ENCODE measurements at places on chromosomes 12 and 14.

- DNase-seq: no peak
Measured at GRCh38 chr12:80195074-80195726, 95.9 kb downstream of the OTOGL start.

DNA sequence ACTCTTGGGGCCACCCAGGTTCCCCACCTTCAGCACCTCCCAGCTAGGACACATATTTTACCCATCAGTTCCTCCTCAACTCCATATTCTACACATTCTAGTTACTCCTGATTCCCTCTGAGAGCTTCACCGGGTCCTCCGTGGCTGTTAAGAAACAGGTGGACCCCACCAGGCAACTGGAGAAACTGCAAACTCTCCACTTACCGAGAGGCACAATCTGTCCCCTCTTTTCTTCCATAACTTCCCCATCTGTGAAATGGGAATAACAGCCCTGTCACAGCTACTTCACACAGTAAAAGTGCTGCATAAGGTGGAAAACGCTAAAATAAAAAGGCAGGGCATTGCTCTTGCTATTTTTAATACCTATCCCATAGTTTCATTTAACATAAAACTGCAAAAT, 1.5 kb downstream of the SLC7A8 start:
- no peak for DNase-seq

- DNase-seq: no peak
Measured at GRCh38 chr12:41467591-41468325, 279.6 kb downstream of the PDZRN4 start.

DNA sequence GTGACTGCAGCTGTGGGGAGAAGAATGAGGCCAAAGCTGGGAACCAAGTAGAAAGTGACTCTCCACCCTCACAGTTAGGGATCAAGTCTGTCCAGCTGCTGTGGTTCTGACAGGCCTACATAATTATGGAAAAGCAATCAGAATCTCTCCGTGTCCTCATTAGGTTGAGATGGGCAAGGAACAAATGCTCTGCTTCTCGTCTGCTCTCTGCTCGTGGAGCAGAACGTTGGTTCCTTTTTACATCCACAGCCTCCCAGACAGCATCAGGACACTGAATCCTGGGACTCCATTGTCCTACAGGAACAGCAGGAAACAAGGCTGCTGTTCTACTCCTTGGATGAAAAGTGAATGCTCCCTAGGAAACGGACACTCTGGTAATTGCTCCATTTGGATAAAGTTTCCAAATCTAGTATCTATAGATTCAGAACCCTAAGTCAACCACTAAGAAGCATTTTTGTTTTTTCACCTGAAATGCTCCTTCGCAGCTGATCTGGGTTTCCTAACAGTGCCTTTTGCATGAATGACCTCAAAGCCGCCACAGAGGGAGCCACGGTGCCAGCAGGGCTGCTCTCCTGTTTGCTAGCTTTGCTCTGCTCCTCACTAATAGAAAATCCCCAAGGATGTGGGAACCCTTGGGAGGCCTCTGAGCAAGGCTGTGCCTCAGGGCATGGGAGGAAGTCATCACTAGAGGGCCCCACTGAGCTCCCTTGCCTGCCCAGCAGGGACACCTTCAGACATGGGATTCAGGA, 102.0 kb downstream of the EGLN3 start:
- no peak for DNase-seq

DNA sequence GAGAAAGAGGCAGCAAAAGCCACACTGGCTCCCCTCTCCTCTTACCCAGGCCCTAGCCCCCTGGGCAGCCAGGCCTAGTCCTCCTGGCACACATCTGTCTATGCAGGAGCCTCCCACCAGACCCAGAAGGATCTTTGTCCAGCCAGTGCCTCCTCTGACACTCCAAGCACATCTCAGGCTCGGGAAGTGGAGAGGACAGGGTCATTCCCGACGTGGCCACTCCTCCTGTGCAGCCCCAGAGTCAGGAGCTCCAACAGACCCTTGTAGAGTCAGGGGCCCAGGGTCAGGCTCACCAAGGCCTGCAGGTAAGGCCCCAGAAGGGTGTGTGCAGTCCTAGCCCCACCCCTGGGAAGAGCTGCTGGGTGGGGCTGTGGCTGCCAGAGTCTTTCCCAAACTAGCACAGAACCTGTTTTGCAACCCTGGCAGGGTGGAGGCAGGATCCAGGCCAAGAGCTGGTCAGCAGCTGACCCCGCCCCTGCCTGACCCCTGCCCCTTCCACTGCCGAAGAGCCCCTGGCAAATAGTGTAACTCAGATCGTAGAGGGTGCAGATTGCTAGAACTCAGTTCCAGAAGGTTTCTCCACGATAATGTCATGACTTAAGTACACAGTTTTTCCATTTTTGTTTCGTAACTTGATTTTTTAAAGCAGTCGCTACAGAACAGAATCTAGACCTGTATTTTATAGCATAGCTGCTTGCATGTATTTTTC, 26.6 kb upstream of the PNMA1 start:
- DNase-seq: no peak

DNA sequence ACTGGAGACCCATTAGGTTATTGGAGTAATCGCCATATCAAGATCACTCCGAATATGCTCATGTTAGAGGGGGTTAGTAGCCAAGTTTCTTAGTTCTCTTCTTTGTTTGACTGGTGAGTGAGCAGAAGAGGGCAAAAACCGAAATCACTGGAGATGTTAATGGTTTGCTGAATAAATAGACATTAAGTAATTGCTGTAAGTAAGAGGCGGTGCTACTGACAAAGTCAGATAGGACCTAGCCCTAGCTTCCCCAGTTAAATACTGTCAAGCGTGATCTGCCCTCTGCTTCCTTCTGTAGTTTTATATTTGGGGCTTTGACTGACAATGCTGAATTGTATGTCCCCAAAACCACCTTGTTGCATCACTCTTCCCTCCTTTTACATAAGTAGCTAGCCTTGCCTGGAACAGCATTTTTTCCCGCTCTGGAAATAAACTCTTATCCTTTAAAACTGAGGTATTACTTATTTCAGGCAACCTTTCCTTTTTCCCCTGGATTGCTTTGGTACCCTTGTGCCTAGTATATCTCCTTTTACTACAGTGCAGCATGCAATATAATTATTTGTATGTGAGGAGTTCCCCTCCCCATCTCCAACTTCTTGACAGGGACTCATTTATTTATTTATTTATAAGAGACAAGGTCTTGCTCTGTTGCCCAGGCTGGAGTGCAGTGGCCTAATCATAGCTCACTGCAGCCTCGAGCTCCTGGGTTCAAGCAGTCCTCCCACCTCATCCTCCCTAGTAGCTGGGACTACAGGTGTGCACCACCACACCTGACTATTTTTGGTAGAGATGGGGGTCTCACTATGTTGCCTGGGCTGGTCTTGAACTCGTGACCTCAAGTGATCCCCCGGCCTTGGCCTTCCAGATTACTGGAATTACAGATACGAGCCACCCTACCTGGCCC, 1.4 kb downstream of the SNRPF start:
- no peak for DNase-seq

DNA sequence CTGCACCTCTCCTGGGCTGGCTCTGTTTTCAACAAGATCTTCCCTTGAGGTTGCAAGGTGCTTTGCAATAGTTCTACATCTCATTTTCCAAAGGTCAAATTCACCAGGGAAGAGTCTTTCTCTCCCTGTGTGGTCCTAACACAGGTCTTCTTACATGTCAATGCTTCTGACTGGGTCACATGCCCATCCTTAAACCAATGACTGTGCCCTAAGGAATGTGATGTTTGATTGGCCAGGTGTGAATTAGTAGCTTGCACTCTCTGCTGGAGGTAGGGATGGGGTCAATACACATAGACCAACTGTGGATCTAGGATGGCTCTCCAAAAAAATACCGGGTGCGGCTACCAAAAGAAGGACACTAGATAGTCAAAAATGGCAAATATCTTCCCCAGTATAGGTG, 19.9 kb upstream of the KCNK10 start:
- DNase-seq: no peak

- DNase-seq: no peak
Measured at GRCh38 chr14:35149239-35149638, 26.9 kb downstream of the PRORP start.

GRCh38 chr14:73397810-73398209, 60.5 kb downstream of the NUMB start:
- DNase-seq: no peak

DNA sequence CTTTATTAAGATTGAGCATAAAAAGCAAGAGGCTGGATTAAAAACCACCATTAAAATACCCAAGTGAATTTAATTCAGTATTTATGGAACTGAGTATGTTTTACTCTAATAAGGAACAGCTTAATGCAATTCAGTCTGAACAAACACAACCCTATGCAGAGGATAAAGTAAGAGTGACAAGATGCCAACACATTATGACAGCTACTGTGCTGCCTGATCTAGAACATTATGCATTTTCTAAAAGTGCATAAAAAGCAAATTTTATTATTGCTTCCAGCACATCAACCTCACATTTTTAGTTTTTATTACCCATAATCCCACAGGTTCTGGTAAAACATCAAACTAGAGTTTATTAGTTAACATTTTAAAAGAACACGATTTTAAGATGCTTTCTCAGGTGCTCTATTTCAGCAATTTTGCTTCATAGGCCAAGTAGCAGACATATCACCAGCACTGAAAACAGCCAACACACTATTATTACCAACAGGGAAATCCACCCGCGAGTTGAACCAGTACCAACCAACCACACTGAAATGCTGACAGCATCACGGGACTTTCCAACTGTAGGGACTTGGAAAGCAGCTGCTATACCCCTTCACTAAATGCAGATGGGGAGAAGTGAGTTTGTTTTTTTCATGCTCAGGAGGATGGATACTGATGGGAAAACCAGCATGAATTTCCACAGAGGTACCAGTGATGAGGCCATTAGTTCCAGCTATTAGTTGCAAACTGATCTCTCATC, 372.1 kb downstream of the KCNH5 start:
- DNase-seq: no peak

DNA sequence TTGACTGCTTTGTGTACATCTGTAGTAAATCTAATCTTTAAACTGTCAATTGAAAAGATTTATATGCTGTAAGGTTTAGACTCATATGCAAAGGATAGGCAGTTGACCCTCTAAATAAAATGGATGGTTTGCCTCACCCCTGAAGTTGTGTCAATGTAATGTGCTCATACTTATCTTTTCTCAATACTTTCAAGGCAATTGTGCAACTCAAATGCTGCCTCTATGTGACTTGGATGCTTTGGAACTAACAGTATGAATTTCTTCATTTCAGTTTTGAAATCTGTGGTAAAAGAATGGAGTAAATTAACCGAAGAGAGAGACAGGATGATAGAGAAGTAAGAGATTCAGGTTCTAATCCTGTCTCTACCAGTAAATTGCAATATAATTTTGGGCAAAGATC, 9.7 kb downstream of the PDE6H start:
- no peak for DNase-seq

DNA sequence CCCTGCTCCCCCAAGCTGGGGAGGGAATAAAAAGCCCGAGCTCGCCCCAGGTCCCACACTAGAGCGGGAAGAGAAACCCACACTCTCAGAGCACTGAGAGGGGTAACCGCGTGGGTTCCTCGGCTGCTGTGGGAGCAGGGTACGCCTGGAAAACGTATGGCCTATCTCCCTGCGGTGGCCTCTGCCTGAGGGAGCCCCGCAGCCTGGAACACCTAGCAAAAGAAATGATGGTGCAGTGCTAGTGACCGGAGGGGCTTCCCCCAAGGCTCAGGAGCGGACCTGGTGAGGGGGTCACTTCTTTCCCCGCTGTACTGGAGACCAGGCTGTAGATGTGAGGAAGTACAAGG, 2.5 kb upstream of the OR4N2 start:
- DNase-seq: no peak

DNA sequence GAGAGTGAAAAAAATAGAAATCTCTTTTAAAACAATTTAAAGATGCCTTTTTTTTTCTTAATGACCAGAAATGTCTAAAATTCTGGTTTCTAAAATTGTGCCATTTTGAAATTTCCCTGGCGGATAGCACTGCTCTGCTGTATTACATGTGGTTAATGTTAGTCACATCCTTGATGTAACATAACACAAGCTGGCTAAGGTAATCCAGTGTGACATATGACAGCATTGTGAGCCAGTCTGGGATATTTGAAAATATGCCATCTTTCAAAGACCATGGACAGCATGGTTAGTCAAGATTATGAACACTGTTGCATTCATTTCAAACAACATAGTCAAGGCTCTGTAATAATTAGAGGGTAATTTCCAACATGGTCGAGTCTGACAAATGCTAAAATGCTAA, 133.2 kb downstream of the ALX1 start:
- DNase-seq: no peak

DNA sequence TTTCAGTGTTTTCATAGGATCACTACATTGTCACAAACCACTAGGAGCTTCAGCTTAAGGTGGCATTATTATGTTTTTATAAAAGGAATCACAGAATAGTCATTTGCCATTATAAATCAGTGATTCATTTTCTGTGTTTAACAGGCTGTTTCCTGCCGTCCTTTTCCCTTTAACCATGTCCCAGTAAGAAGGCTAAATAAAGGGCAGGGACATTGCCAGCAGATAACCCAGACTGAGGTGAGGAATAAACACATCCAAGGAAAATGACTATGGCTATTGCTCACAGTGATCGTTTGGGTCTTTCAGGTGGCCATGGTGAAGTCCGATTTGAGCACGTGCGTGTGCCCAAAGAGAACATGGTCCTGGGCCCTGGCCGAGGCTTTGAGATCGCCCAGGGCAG, 17.9 kb upstream of the ALDH2 start:
- no peak for DNase-seq

- no peak for DNase-seq
Measured at GRCh38 chr14:94539181-94539580, 22.1 kb upstream of the SERPINA4 start.

DNA sequence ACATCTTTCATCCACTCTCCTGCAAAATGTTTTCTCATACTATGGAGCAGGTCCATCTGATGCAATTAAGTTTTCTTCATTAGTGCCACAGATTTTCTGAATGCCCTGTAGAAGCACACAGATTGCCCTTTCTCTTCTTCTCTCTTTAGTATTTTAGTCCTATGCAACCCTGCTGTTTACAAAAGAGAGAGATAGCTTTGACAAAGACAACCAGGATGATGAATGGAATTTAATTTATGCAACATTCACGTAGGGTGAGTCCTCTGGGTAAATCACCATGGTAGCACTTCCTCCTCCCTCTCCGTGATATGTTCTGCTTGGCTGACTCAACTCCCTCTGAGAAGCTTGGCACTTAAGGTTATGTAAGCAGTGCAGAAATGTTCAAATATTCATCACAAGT, 400.9 kb upstream of the PDE3A start:
- no peak for DNase-seq

DNA sequence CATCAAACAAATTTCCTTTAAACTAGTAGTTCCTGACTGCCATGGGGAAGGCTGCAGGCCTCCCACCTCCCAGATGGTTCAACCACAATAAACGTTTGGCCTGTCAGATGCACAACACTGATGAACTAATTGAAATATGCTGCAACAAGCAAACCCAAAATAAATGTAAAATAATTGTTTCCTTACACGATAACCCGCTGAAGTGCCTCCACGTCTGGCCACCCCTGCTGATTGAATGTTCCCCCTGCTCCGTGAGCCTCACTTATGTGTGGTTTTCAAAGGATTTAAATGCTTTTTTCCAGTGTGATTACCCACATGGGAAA, 8.4 kb downstream of the PITPNM2 start:
- DNase-seq: no peak

All from stimulated activated CD4-positive, alpha-beta T cell treated with anti-CD3 and anti-CD28 coated beads, Interleukin-15, amount 100 ng/mL, for 1 hour (primary cell).